Tibial artery (tissue), 4 donors: ENCODE measurements at places on chromosomes 13 and 19.

DNA sequence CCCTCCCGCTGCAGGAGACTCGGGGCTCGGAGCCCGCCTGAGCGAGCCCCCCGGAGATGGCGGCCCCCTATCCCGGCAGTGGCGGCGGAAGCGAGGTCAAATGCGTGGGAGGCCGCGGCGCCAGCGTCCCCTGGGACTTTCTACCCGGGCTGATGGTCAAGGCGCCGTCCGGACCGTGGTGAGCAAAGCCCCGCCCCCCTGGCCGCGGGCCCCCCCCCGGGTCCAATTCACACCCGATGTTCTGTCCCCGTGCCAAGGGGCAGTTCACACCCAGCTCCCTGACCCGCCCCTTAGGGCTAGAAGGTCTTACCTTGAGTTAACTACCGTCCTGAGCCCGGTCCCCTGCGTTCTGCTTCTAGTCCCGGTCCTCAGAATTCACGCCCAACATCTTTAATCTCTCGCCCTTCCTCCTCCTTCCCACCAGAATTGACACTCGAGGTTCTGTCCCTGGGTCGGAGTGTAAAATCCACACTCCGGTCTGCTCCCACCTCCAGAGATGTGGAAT, 1.4 kb downstream of the NPAS1 start:
- no peak overlapping the region for H3K27ac ChIP-seq
- H3K27me3 ChIP-seq: peaks cover 56% of the 10 kb centered on the region
- no peaks in the 10 kb centered on the region for H3K36me3 ChIP-seq
- no peaks in the 10 kb centered on the region for H3K4me1 ChIP-seq
- H3K4me3 ChIP-seq: peak overlapping the region; percentile 43
- DNase-seq: no peak

GRCh38 chr13:20882206-20882605, 20.3 kb downstream of the XPO4 start:
- H3K36me3 ChIP-seq: no peaks in the 10 kb centered on the region
- no peaks in the 10 kb centered on the region for H3K4me1 ChIP-seq
- no peak overlapping the region for H3K27ac ChIP-seq
- H3K27me3 ChIP-seq: no peaks in the 10 kb centered on the region

DNA sequence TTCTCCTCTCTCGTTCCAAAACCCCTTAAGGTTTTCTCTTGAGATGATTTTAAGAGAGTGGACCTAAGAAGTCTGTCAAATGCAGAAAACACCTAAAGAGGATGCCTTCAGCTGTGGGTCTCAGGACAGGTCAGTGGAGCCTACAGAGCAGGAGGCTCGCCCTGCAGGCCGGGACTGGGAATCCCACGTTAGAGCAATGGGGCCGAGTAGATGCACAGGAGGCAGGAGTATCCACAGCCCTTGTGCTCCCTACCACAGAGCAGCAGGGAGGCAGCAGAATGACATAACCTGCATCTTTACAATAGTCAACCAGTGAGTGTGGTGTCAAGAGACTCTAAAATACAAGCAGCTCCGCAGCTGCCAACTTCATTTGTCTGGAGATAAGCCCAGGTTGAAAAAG, 229.4 kb downstream of the MTUS2 start:
- no peak for DNase-seq
- H3K27ac ChIP-seq: no peak overlapping the region
- H3K27me3 ChIP-seq: no peaks in the 10 kb centered on the region
- H3K4me1 ChIP-seq: no peaks in the 10 kb centered on the region
- no peak overlapping the region for H3K4me3 ChIP-seq

GRCh38 chr13:45490068-45490467, 25.3 kb downstream of the COG3 start:
- H3K4me3 ChIP-seq: no peak overlapping the region
- H3K27me3 ChIP-seq: no peaks in the 10 kb centered on the region
- H3K27ac ChIP-seq: no peak overlapping the region
- peaks cover 45% of the 10 kb centered on the region for H3K36me3 ChIP-seq
- no peak for DNase-seq

- H3K27me3 ChIP-seq: no peaks in the 10 kb centered on the region
- H3K27ac ChIP-seq: peak overlapping the region; percentile 86
- peak overlapping the region; percentile 82 for H3K4me3 ChIP-seq
Observed at GRCh38 chr13:32537580-32538142, 934 bp downstream of the N4BP2L2 start.

DNA sequence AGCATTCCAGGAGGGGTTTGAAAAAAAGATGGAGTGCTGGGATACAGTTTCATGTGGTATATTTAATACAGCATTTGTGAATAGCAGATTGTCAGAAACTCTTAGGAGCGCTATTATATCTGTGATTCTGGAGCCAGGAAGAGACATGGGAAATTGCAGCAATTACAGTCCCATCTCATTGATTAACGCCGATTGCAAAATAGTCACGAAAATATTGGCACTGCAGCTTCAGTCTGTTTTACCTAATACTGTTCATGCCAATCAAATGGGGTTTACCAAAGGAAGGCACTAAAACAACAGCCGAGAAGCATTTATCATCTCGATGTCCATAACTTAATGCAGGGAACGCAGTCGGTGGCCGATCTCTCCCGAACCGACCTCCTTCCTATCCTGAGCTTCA, 295.8 kb downstream of the TEX29 start:
- no peak overlapping the region for H3K4me3 ChIP-seq
- H3K4me1 ChIP-seq: no peaks in the 10 kb centered on the region
- no peaks in the 10 kb centered on the region for H3K36me3 ChIP-seq
- no peak for DNase-seq
- no peak overlapping the region for H3K27ac ChIP-seq

DNA sequence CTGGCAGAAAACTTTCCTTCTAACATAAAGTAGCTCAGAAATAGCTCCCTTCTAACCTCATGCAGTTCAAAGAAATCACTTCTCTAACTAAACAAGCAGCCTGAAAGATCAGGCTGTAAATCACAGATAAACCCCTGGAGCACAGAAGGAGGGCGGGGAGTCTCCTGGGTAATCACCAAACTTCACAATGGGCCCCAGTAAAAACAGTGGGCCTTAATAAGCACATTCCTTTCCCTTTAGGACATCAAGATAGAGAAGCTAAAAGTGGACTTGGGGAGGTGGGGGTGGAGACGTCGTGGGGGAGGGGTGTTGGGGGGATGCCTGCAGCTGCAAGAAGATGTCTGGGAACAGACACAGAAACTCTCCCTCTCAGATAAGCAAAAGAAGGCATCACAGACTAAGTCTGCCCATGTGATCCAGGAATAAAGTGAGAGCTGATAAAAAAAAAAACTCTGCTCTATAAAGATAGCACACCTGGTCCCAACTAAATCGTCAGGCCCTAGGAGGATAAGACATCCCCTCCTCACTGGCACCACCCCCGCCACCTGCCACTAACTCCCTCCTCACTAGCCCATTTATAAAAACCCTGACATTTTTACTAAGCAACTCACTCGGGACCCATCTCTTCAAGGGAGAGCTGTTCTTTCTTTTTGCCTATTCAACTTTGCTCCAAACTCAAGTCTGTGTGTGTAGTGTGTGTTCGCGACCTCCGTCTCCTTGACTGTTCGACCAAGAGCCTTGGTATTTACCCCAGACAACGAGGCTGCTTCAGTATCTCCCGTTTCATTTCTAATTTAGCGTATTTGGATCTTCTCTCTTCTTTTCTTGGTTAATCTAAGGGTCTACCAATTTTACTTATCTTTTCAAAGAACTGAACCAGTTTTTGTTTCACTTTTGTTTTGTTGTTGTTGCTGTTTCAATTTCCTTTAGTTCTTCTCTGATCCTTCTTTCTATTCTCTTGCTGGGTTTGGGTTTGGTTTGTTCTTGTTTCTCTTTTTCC, 31.7 kb downstream of the DNAJC15 start:
- no peaks in the 10 kb centered on the region for H3K36me3 ChIP-seq
- DNase-seq: no peak
- H3K4me1 ChIP-seq: peaks cover 22% of the 10 kb centered on the region

GRCh38 chr13:111387945-111388600, 67.6 kb downstream of the TEX29 start:
- H3K4me1 ChIP-seq: no peaks in the 10 kb centered on the region
- H3K27ac ChIP-seq: no peak overlapping the region

GRCh38 chr13:24718192-24718965, 38.2 kb downstream of the ATP12A start:
- no peaks in the 10 kb centered on the region for H3K36me3 ChIP-seq
- peaks cover 1% of the 10 kb centered on the region for H3K4me1 ChIP-seq
- no peak overlapping the region for H3K4me3 ChIP-seq
- H3K27me3 ChIP-seq: peaks cover 3% of the 10 kb centered on the region
- no peak overlapping the region for H3K27ac ChIP-seq

- no peak within 1 kb of the TSS for H3K27ac ChIP-seq
- no peaks in the 10 kb centered on the region for H3K4me1 ChIP-seq
- peaks cover 5% of the 10 kb centered on the region for H3K36me3 ChIP-seq
- no peak within 1 kb of the TSS for H3K4me3 ChIP-seq
- no peak for DNase-seq
Observed at GRCh38 chr19:41876847-41877832, at the start of gene CD79A. CD79A (plus strand) TSS chr19:41877279; CDS start chr19:41877305, 26 bp downstream.

GRCh38 chr19:11581740-11582139, 4.3 kb upstream of the ACP5 start:
- H3K27me3 ChIP-seq: no peaks in the 10 kb centered on the region
- H3K4me1 ChIP-seq: peaks cover 18% of the 10 kb centered on the region
- DNase-seq: no peak
- no peak overlapping the region for H3K27ac ChIP-seq

GRCh38 chr13:73168226-73168952, 109.6 kb downstream of the KLF5 start:
- H3K4me3 ChIP-seq: no peak overlapping the region
- DNase-seq: no peak
- no peak overlapping the region for H3K27ac ChIP-seq

- no peak overlapping the region for H3K27ac ChIP-seq
- no peaks in the 10 kb centered on the region for H3K27me3 ChIP-seq
- H3K4me1 ChIP-seq: no peaks in the 10 kb centered on the region
Observed at GRCh38 chr13:61252213-61252612, 163.4 kb downstream of the PCDH20 start.

DNA sequence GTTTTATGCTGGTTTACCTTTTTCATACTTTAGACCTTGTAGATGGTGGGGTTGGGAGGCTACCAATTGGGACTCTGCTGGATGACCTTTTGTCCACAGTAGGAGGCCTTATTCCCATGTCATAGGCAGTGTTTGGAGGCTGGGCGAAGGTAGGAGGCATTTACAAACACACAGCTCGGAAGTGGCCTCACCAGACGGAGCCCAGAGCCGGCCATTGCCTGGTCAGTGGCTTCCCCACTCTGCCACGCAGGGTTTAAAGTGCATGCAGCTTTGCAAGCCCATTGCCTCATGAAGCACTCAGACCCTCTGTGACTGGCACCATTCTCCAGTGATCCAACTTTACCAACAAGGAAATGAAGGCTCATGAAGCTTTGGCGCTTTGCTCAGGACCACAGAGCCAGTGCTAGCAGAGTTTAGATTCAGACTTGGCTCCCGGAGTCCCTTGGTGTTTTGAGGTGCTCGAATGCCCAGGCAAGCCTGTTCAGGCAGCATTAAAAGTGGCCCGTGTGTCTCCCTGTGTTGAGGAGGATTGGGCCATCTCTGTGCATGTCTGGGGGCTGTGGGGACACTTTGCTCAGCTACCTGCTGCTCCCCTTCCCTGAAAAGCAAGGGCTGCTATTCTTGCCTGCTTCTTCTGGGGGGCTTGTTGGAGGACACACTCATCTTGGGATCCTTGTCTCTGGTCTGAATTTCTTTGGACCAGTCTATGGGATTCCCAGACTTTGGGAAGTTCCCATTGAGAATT, 148.7 kb downstream of the ZNF536 start:
- H3K4me3 ChIP-seq: no peak overlapping the region
- DNase-seq: no peak
- no peaks in the 10 kb centered on the region for H3K27me3 ChIP-seq
- no peaks in the 10 kb centered on the region for H3K4me1 ChIP-seq

GRCh38 chr13:110392510-110393240, 85.6 kb downstream of the COL4A2 start:
- H3K4me3 ChIP-seq: no peak overlapping the region
- H3K36me3 ChIP-seq: no peaks in the 10 kb centered on the region
- H3K27me3 ChIP-seq: no peaks in the 10 kb centered on the region
- no peak for DNase-seq

GRCh38 chr19:1968279-1969175, 27.6 kb downstream of the CSNK1G2 start:
- no peaks in the 10 kb centered on the region for H3K27me3 ChIP-seq
- no peaks in the 10 kb centered on the region for H3K4me1 ChIP-seq
- DNase-seq: no peak
- H3K27ac ChIP-seq: no peak overlapping the region

- H3K27ac ChIP-seq: peak overlapping the region; percentile 11
- peaks cover 19% of the 10 kb centered on the region for H3K27me3 ChIP-seq
- no peaks in the 10 kb centered on the region for H3K36me3 ChIP-seq
- peaks cover 25% of the 10 kb centered on the region for H3K4me1 ChIP-seq
Observed at GRCh38 chr19:10431254-10431942, 11.1 kb downstream of the PDE4A start.

DNA sequence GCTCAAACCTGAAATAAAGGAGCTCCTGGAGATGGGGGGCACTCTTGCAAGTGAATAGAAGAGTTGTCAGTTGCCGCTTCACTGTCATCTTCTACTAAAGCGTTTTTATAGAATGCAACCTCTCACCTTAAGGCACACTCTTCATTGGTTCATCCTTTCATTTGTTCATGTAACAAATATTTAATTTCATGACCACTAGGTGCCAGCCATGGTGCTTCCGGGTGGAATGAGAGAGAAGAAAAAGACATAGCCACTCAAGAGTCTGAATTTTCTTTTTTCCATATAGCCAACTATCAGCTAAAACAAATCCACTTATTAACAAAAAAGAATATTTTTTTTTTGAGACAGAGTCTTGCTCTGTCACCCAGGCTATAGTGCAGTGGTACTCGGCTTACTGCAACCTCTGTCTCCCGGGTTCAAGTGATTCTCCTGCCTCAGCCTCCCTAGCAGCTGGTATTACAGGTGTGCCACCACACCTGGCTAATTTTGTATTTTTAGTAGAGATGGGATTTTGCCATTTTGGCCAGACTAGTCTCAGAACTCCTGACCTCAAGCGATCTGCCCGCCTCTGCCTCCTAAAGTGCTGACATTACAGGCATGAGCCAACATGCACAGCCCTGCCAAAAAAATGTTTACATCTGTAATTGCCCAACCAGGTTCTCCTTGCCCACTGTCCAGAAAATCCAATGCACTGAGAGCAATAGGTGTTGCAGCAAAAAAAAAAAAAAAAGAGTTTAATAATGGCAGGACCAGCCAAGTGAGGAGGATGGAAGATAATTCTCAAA, 22.1 kb upstream of the SACS start:
- H3K27me3 ChIP-seq: no peaks in the 10 kb centered on the region
- H3K36me3 ChIP-seq: no peaks in the 10 kb centered on the region
- H3K4me3 ChIP-seq: no peak overlapping the region
- H3K27ac ChIP-seq: no peak overlapping the region
- DNase-seq: no peak

DNA sequence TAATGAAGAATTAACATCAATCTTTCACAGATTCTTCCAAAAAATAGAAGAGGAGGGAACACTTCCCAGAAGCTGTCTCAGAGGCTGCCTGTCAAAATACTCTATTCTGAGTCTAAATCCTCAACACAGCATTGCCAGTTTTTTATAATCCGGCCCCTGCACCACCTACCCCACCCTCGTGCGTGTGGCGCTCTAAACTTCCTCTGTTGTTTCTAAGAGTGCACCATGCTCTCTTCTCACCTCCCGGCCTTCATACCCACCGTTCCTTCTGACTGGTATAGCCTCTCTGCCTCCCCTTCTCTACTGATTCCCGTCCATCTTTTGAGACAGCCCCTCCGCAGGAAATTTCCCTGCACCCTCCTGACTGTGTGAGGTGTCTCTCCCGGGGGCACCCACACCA, 136.8 kb downstream of the KATNAL1 start:
- H3K27ac ChIP-seq: no peak overlapping the region
- no peaks in the 10 kb centered on the region for H3K27me3 ChIP-seq
- H3K36me3 ChIP-seq: no peaks in the 10 kb centered on the region
- H3K4me1 ChIP-seq: no peaks in the 10 kb centered on the region
- no peak overlapping the region for H3K4me3 ChIP-seq
